ENCODE measurements at places on chromosomes 2 and 18.

DNA sequence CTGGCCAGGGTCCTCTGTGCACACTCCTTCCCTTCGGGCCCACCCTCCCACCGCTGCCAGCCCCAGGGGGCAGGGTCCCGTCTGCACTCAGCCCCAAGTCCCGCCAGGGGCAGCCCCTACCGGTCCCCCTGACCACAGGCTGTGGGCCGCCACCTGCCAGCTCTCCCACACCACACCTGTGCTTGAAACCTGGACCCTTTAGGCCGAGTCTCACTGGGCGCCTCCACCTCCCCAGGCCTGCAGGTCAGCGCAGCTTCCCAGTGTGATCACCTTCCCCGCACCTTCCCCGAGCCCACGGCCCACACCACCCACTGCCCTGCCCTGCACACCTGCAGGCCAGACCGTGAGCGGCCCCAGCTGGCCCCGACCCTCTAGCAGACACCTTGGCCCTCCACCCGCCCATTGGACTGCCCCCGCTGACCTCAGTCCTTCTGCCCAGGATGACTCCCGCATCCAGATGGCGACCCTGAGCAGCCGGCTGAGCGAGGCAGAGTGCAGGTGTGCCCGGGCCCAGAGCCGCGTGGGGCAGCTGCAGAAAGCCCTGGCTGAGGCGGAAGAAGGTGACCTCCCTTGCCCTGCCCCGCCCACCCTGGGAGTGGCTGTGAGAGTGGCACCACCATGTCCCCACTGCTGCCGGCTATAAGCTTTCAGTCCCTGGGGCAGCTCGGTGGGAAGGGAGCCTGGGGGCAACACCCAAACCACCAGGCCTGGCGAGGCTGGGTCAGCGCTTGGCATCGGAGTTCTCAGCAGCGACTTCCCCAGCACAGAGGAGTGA, 31.3 kb upstream of the SNED1 start:
- no peak for DNase-seq

DNA sequence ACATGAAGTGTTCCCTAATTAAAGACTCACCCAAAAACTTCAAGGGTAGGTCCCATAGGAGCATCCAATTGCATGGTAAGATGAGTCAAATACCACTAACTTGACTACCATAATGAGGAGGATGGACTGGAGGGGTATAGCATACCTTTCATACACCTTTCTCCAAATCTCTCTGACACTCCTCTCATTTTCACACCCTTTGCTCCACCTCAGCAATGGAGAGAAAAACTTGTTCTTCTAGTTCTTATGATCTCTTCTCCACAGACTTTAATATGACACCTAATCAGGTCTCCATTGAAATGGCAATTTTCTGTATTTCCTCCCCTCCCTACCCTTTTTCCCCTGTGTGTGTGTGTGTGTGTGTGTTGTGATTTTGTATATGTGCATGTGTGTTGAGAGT, 41.1 kb upstream of the MAP2 start:
- DNase-seq = no peak

- no peak for DNase-seq
Observed at GRCh38 chr18:70370762-70371733, 82.2 kb downstream of the SOCS6 start.

DNA sequence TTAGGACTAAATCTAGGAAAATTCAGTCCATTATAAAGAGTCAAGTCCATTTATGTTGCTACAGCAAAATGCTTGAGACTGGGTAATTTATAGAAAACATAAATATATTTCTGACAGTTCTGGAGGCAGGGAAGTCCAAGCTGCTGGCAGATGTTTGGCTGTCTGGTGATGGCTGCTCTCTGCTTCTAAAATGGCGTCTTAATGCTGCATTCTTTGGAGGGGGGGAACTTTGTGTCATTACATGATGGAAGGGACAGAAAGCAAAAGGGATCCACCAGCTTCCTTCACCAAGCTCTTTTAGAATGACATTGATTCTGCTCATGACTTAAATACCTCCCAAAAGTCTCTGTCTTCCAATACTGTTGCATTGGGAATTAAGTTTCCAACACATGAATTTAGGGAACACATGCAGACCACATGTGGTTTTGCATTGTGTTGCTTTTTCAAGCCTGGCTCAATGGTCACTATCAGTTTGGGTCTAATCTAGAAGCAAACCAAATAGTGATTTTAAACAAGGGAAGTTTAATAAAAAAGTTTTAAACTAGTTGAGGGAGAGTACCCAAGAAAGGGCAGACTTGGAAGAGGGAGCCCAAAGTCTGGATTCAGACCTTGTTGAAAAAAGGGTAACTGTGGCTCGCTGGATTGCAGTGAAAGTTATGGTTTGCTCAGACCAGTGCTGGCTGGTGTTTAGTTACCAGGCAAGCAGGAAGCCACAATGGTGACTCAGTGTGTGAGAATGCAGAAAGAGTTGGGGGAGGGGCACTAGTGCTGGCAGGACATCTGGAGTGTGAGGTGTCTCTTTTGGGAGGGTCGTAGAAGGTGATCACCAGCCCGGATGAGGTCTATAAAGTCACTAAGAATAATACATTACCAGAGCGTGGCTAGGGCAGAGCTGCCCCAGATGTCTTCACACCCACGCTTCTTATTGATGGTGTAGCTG, 30.8 kb downstream of the C18orf54 start:
- peak; percentile 35 for DNase-seq

DNA sequence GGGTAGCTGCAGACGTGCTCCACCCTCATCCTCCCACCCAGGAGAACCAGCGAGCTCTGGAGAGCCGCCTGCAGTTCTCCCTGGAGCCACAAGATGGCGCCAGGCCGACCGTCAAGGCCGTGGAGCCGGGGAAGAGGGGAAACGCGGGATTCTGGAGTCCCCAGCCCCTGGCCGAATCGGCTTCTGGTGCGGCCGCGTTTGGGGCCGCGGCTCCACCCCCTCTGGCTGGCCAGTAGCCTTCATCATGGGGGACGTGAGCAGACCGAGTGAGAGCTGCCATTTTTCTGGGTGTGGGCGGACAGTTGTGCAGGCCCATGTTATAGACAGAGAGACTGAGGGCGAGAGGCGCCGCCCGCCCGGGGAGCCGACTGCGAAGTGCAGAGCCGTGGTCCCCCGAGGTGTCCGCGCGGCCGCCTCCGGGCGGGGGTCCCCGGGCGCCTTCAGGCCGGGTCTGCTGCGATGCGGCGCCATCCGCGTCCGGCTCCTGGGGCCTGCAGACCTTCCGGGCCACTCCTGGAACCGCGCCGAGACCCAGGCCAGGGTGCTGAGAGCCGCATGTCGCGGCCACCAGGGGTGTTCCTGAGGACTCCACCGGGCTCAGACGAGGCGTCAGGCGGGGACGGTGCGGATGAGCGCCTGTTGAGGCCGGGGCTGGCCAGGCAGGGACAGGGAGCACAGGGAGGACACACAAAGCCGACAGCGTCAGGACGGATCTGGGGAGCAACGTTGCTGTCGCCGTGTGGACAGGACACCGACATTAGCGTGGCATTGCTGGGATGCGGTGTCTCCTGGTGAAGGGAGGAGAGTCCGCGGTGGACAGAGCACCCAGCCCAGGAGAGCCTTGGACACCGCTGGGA, 418.2 kb upstream of the HS6ST1 start:
- DNase-seq = peak; percentile 80

DNA sequence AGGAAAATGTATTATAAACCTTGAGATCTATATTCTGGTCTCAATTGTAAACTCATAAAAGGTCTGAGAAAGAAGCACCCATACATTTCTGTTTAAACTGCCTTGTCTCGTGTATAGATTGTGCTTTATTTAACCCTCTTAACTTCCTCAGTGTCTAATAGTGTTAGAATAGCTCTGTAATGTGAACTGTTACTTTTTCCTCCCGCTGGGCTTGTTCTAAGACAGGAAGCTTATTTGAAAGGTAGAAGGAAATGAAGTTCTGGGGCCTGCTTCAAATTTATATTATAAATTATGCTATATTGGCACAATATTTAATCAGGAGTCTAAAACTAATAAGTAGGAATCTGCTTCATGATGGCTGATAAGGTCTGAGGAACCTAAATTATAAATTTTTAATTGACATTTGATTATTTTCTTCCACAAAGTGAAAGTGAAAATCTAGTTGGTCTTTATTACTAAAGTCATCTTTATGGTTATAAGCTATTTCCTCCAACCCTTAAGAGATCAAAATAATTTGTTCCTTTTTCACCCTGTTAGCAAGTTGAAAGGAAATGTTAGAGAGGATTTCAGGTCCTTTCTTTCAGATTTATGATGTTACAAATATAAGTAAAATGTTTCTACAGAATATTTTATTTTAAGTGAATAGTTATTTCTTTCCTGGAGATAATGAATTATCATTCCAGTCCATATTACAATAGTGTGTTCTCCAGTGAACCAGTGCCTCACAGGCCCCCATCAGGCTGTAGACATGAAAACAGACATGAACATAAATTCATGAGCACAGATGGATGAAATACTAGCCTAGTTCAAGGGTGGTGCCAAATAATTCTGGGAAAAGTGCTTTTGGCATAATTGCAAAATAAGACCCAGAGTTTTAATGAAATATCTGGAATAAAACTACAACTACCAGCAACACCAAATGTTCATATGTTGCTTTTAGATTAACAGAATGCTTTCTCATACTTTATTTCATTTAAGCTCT, 7.9 kb downstream of the MFSD6 start:
- no peak for DNase-seq

DNA sequence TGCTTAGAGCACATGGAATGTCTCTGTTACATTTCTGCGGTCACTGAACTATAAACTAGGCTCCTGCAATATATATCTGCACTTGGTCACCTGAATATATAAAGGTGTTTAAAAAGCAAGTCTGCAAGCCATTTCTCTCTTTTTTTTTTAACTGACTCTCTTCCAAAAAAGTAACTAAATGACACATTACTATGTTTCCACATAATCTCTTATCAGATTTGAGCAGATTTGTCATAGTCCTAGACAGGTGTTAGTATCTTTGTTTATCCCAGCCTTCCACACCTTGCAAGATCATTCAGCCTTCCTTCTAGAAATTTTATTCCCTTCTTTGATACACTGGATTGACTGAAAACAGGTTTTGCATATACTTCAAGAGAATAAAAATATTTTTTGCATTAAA, 86.7 kb upstream of the KLF7 start:
- DNase-seq = no peak

- no peak for DNase-seq
Observed at GRCh38 chr2:78127424-78127823, 605.2 kb upstream of the LRRTM4 start.

GRCh38 chr2:13779996-13780395, 852.5 kb upstream of the LRATD1 start:
- DNase-seq = no peak

- DNase-seq = no peak
Observed at GRCh38 chr2:10982931-10983701, 71.4 kb downstream of the KCNF1 start.

DNA sequence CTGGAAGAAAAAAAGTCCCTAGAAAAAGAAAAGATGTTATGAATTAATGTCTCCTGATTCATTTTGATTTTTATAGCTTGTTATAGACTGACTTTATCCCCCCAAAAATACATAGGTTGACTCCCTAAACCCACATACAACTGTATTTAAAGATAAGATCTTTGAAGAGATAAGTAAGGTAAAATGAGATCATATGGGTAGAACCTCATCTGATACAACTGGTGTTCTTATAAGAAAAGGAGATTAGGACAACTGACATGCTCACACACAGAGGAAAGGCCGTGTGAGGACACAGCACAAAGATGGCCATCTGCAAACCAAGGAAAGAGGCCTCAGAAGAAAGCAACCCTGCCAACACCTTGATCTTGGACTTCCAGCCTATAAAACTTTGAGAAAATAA, 117.5 kb downstream of the CD226 start:
- DNase-seq = no peak

DNA sequence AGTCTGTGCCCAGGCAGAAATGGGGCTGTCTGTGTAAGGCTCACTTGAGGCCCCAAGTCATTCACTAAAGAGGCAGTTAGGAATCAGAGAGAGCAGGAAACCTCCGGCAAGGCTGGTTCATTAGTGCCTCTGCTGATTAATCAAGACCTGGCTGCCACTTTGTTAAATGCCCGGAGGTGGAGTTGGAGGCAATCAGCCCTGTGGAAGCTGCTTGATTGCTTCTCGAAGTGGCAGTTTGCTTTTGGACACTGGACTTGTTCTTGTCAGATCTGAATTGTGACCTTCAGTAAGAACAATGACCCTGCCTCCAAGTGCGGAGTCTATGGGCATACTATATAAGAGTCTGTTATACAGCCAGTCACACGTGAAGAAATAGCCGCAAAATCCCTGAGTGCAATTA, 183.9 kb upstream of the LINC00305 start:
- DNase-seq = no peak

GRCh38 chr18:79445696-79446561, 50.2 kb downstream of the NFATC1 start:
- no peak for DNase-seq

DNA sequence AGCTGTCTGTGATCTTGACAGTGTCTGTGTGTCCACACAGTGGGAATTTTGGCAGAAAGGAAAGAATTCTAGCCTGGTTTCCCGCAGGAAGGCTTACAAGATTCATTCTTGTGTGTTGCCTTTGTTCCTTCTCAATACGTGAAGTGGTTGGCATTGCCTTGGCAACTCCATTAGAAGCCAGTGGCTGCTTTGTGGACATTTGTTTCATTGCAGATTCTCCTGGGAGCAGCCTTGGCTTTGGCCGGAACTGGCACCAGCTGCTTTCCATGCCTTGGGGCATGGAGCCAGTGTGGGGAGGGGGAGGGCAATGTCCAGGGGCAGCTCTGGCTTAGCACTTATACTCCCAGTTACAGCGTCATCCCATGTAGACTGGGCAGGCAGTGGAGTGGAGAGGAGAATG, 39.4 kb downstream of the KIF5C start:
- no peak for DNase-seq

GRCh38 chr2:177604271-177605065, 211.9 kb downstream of the AGPS start:
- DNase-seq = no peak

- peak; percentile 53 for DNase-seq
Observed at GRCh38 chr2:198054299-198054698, 249.9 kb downstream of the PLCL1 start.

GRCh38 chr2:130949954-130950353, 113.2 kb downstream of the ARHGEF4 start:
- DNase-seq = no peak

- no peak for DNase-seq
Observed at GRCh38 chr2:134261398-134262131, 7.7 kb downstream of the MGAT5 start.

DNA sequence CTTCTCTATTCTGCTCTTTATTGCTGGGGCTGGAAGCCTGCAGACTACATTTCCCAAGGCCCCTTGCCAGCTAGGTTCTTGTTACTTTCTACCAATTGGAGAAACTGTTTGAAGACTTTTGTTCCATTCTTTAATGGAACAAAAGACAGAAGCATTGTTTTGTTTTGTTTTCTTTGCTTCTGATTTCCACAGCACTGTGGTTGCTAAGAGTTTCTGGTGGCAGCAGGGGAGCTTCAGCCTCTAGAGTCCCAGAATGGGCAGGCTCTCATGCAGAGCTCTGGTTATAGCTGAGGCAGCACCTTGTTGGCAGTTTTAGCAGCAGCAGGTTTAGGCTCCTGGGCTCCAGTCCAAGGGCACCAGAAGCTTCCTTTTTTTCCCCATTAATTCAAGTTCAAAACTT, 234.3 kb downstream of the ETAA1 start:
- no peak for DNase-seq

Measured in activated T-cell treated with anti-CD3 and anti-CD28 coated beads, Interleukin-2, amount 50 U/mL, for 48 hours (primary cell).